Spinal cord (tissue), 10 donors: ENCODE measurements at places on chromosomes 6 and 20. TPM values are rescaled to one million over a fixed set of nuclear protein-coding genes. Genes with fewer than 3 reads are reported as not detected.

The SLC44A4 gene
- 0.20 TPM for total RNA-seq

DNA sequence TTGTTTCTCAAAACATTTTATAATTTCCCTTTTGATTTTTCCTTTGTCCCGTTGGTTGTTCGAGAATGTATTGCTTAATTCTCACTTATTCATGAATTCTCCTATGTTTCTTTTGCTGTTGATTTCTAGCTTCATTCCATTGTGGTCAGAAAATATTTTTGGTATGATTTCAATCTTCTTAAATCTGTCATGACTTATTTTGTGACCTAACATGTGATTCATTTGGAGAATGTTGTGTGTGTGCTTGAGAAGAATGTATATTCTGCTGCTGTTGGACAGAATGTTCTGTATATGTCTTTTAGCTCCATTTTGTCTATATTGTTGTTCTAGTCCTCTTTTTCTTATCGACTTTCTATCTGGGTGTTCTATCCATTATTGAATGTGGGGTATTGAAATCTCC lies 286.2 kb upstream of the RNF217 start:
- H3K36me3 ChIP-seq, result no peaks in the 10 kb centered on the region
- no peak overlapping the region for H3K4me3 ChIP-seq
- DNase-seq, result no peak
- H3K4me1 ChIP-seq, result no peaks in the 10 kb centered on the region
- H3K27me3 ChIP-seq, result no peaks in the 10 kb centered on the region
- no peak overlapping the region for H3K27ac ChIP-seq

- no peaks in the 10 kb centered on the region for H3K27me3 ChIP-seq
- no peaks in the 10 kb centered on the region for H3K36me3 ChIP-seq
- H3K27ac ChIP-seq, result no peak overlapping the region
These were observed 44.5 kb upstream of the IL20RA start for GRCh38 chr6:137089305-137089704.

DNA sequence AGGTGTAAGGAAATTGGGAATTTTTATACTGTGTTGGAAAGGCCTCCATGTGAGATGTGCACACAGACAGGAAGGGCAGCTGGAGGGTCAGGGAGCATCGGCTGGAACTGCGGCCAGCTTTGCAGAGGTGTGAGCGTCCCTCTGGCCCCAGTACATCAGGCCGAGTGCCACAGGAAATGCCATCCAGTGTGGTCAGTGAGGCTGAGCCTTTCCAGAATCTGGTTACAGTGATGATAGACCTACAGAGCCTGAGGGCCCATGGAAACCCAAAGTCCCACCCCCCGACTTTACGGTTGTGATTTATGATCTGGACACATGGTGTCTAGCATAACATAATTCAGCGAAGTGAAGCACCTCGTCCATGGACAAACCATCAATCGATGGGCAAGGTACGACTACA lies 137.3 kb upstream of the PDE10A start:
- no peak overlapping the region for H3K27ac ChIP-seq
- no peak overlapping the region for H3K4me3 ChIP-seq
- peaks cover 16% of the 10 kb centered on the region for H3K27me3 ChIP-seq

GRCh38 chr6:36963451-36964290 lies 9.1 kb downstream of the PI16 start:
- H3K4me1 ChIP-seq, result peaks cover 31% of the 10 kb centered on the region
- DNase-seq, result no peak
- peaks cover 24% of the 10 kb centered on the region for H3K36me3 ChIP-seq

- no peak for DNase-seq
- H3K27ac ChIP-seq, result no peak overlapping the region
- H3K4me3 ChIP-seq, result no peak overlapping the region
- no peaks in the 10 kb centered on the region for H3K27me3 ChIP-seq
- no peaks in the 10 kb centered on the region for H3K36me3 ChIP-seq
These were observed 16.5 kb downstream of the NCOA7 start for GRCh38 chr6:125807293-125807692.

- no peak overlapping the region for H3K4me3 ChIP-seq
- H3K36me3 ChIP-seq, result peaks cover 4% of the 10 kb centered on the region
- H3K27ac ChIP-seq, result no peak overlapping the region
- no peaks in the 10 kb centered on the region for H3K27me3 ChIP-seq
- peaks cover 24% of the 10 kb centered on the region for H3K4me1 ChIP-seq
These were observed 36.7 kb downstream of the AGPAT4 start for GRCh38 chr6:161237176-161237575.

DNA sequence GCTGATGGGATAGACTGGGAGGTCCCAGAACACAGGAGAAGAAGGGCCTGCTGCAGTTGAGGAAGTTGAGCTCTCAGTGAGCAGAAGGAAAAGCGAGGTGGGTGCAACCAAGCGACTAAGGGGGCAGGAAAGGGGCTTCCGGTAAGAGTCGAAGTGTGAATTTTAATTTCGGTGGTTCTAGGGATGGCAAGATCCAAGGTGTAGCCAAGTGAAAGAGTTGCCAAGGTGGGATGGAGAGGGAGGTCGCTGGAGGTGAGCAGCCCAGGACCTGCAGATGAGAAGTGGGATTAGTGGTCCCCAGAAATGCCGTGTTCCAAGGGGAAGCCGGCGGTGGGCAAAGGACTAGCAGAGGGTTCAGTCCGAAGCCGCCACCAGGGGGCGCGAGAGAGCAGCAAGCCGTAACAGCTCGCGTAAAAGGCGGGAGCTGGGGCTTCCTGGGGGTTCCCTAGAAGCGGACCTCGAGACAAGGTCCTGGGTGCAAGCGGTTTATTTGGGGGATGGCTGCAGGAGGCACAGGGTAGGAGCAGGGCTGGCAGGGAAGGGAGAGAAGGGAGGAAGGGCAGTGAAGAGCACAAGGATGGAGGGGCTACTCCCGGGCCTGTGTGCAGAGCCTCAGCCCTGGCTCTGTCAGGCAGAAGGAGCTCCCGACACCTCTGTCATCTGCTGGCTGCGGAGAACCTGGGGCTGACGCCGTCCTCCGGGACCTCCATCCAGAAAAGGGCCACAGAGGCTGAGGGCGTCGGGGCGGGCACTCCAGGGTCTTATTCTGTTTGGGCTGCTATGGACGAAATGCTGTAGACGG lies 103.6 kb downstream of the PAX1 start:
- H3K36me3 ChIP-seq, result no peaks in the 10 kb centered on the region
- H3K4me1 ChIP-seq, result no peaks in the 10 kb centered on the region
- H3K4me3 ChIP-seq, result no peak overlapping the region

DNA sequence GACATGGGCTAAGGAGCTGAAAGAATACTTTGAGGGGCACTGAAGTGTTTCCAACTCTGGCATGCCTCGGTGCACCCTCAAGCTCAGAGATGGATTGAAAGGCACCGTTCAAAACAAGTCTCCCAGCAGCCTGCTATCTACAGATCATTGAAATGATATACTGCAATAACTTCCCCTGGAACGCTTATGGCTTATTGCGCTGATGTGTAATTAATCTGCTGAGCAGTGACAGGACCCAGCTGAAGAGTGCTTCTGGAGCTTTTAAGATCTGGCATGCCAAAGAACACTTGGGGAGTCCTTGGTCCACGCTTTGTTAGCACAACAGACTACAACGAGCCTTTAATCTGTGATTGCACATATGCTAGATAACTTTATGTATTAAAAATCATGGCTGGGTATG lies 708.2 kb downstream of the PRKN start:
- H3K27ac ChIP-seq, result no peak overlapping the region
- H3K4me3 ChIP-seq, result no peak overlapping the region
- H3K27me3 ChIP-seq, result no peaks in the 10 kb centered on the region
- H3K4me1 ChIP-seq, result no peaks in the 10 kb centered on the region
- H3K36me3 ChIP-seq, result no peaks in the 10 kb centered on the region

DNA sequence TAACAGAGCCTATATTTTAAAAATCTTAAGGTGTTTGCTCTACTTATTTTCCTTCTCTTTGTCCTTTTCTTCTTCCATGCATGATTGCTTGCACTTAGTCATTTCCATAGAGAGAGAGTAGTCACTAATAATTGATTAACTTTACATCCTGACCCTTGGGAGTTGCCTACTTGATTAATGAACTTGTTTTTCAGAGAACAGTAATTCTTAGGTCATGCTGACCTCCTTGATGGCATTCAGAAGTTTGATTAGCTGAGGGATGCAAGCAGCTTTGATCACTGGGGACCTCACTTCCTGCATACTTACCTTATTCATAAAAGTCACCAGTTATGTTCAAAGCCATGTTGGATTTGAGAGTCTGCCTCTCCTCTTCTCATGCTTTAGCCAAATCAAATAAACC lies 715.6 kb upstream of the ID4 start:
- H3K27ac ChIP-seq, result no peak overlapping the region
- H3K27me3 ChIP-seq, result no peaks in the 10 kb centered on the region
- no peaks in the 10 kb centered on the region for H3K36me3 ChIP-seq

- H3K27ac ChIP-seq, result no peak overlapping the region
- H3K4me1 ChIP-seq, result no peaks in the 10 kb centered on the region
These were observed 95.5 kb downstream of the EYA2 start for GRCh38 chr20:46990017-46990595.

The VTA1 gene
- total RNA-seq, result 91.3 TPM

The MOG gene
- total RNA-seq, result 82.9 TPM

The ZNF341 gene
- 1.3 TPM for total RNA-seq

DNA sequence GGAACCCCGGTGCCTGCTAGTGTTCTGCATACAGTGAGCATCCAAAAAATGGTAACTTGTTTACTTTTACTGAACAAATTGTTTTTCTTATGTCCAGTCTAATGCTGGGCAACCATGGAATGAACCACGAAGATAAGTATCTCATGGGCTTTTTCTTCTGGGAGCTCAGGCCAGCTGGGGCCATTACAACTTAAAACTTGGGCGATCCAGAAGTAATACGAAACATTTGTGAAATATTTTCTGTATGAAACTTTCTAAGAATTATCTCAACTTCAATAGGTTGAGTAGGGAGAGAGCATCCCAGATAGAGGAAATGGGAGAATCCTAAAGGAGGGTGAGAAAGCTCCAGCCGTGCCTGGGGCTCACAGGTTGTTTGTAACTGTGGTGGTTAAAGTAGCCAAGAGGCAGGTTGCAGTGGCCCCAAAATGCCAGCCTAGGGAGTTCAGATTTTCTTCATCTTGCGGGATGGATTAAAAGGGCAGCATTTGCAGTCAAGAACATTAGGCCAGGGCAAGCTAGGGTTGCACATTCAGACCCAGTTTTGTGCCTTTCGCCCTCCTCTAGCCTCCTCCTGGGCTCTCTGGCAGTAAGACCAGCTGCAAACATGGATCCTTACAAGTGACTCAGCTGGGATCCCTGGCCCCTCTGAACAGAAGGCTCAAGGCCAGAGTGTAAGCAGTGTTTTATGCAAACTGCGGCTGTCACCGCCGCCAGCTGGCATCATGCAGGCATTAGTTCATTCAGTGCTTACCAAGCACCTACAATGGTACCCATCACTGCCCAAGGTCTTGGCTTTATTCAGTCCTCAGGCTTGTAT lies 41.5 kb downstream of the ELMO2 start:
- H3K27ac ChIP-seq, result peak overlapping the region; percentile 85
- peaks cover 48% of the 10 kb centered on the region for H3K36me3 ChIP-seq
- H3K4me1 ChIP-seq, result peaks cover 47% of the 10 kb centered on the region
- peak; percentile 93 for DNase-seq

The MED23 gene
- 40.4 TPM for total RNA-seq

The L3MBTL3 gene
- 13.3 TPM for total RNA-seq

GRCh38 chr20:6812530-6812929 lies 45.0 kb downstream of the BMP2 start:
- no peak overlapping the region for H3K27ac ChIP-seq
- H3K4me3 ChIP-seq, result no peak overlapping the region
- no peak for DNase-seq

DNA sequence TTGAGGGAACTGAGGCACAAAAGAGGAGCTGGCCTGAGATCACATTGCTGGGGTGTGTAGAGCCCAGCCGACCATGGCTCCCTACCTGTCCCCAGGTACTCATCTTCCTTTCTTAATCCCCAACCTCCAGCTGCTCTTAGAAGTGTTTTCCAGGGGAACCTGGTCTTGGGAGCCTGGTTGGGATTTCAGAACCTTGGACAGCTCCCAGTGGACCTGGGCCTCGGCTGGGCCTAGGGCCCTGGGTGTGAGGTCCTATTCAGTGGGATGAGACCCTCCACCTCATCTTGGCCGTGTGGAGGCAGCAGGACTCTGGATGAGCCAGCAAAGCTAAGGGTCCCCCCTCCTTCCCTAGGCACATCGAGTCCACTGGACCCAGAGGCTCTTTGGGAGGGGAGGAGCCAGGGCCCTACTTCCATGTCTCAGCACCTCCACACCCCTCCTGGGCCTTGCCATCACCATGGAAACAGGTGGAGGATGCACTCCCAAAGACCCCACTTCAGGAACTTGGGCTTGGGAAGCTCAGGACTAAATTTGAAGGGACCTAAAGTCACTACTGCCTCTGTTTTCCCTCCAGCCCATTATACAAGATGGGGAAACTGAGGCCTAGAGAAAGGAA lies 38.5 kb downstream of the DLGAP4 start:
- no peak overlapping the region for H3K4me3 ChIP-seq
- peaks cover 6% of the 10 kb centered on the region for H3K4me1 ChIP-seq
- peaks cover 19% of the 10 kb centered on the region for H3K36me3 ChIP-seq
- no peaks in the 10 kb centered on the region for H3K27me3 ChIP-seq
- no peak overlapping the region for H3K27ac ChIP-seq
- DNase-seq, result no peak

DNA sequence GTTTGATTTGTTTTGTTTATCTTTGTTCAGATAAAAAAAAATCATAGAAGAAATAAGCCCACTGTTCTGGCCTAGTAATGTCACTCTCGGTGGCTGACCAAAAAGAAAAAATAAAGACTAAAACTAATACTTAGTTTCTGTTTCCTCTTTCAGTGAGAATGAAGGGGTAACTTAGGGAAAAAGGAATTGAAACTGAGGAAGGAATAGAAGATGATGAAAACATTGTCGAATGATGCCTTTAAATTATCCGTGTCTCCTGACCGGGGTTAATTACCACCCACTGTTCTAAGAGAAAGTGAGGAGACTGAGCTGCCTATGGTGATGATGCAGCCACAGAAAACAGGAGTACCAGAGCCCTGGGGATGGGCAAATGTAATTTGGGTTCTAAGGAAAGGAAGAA lies 73.1 kb downstream of the PTCHD4 start:
- DNase-seq, result no peak
- no peaks in the 10 kb centered on the region for H3K27me3 ChIP-seq
- no peaks in the 10 kb centered on the region for H3K36me3 ChIP-seq
- no peak overlapping the region for H3K4me3 ChIP-seq

GRCh38 chr20:33178726-33179125 lies 10.8 kb downstream of the BPIFA2 start:
- peaks cover 3% of the 10 kb centered on the region for H3K4me1 ChIP-seq
- no peaks in the 10 kb centered on the region for H3K36me3 ChIP-seq
- H3K4me3 ChIP-seq, result no peak overlapping the region
- no peak for DNase-seq
